Tibial nerve (tissue), 4 donors: ENCODE measurements at places on chromosomes 4 and X. TPM values are rescaled to one million over a fixed set of nuclear protein-coding genes. Genes with fewer than 3 reads are reported as not detected.

DNA sequence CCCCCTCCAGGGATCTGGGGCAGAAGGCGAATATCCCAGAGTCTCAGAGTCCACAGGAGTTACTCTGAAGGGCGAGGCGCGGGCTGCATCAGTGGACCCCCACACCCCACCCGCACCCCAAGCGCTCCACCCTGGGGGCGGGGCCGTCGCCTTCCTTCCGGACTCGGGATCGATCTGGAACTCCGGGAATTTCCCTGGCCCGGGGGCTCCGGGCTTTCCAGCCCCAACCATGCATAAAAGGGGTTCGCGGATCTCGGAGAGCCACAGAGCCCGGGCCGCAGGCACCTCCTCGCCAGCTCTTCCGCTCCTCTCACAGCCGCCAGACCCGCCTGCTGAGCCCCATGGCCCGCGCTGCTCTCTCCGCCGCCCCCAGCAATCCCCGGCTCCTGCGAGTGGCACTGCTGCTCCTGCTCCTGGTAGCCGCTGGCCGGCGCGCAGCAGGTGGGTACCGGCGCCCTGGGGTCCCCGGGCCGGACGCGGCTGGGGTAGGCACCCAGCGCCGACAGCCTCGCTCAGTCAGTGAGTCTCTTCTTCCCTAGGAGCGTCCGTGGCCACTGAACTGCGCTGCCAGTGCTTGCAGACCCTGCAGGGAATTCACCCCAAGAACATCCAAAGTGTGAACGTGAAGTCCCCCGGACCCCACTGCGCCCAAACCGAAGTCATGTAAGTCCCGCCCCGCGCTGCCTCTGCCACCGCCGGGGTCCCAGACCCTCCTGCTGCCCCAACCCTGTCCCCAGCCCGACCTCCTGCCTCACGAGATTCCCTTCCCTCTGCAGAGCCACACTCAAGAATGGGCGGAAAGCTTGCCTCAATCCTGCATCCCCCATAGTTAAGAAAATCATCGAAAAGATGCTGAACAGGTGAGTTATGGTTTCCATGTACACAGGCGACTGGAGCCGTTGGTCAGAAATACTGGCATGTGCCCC, at the start of gene CXCL1:
CXCL1 (plus strand) TSS at position 264 of the 926 bp plus-strand sequence; CDS start at position 342, 78 bp downstream.
- DNase-seq = no peak

GRCh38 chr4:181677201-181677600, 566.0 kb upstream of the TENM3 start:
- DNase-seq = no peak

- no peak for DNase-seq
Measured at GRCh38 chr4:184328022-184328736, 110.5 kb upstream of the ENPP6 start.

The ARR3 gene
- total RNA-seq = not detected

The PAGE4 gene
- total RNA-seq = not detected
